A549 treated with CpdA at 1 μM for 4 hours (cell line): ENCODE measurements at places on chromosomes 13 and 19. TPM values are rescaled to one million over a fixed set of nuclear protein-coding genes. Genes with fewer than 3 reads are reported as not detected.

ERICH6B gene
- total RNA-seq = not detected in 5 replicates

ADPRHL1 gene
- total RNA-seq = 11.1 to 13.5 TPM (median 11.7 TPM) in 5 replicates

SUPT5H gene
- 177 to 208 TPM (median 191 TPM) in 5 replicates for total RNA-seq

MCEMP1 gene
- total RNA-seq = not detected in 5 replicates

SAMD1 gene
- total RNA-seq = 39.4 to 49.2 TPM (median 42.2 TPM) in 5 replicates

TIMM13 gene
- 57.0 to 133 TPM (median 115 TPM) in 5 replicates for total RNA-seq

TMEM38A gene
- total RNA-seq = 0.96 to 1.9 TPM (median 1.2 TPM) in 5 replicates
